ENCODE measurements at places on chromosomes 16 and 17.

DNA sequence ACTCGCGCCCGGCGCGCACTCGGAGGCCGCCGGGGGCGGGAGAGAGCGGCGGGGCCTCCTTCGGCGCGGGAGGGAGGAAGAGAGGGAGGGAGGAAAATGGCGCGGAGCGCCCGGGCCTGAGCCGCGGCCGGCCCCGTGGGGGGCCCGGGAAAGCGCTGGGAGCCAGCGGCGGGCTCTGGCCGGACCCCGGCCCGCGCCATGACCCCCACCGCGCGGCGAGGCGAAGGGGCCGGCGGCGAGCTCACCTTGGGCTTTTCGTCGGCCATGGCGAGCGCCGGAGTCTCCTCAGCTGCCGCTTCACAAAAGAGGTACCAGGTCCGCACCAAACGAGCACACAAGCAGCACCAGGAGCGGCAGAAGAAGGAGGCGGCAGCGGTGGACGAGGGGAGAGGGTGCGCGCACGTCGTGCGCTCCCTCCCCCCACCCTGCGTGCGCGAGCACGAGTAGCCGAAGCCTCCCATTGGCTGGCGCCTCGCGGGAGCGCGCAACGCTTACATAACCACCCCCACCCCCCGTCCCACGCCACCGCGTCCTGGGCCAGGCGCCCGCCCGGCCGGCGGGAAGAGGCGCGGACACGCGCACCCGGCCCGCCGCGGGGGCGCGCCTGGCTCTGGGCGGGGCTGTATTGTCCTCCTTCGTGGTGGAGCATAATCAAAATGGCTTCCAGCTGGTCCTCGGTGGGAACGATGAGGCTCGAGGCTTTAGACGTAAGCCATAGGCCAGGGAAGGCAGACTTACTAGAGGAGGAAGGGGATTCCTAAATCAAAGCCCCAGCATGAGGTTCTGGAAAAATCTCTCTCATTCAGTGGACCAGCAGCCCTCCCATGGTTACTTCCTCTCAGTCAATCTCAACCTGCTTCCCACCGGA lies at the start of gene SUMO2:
Gene SUMO2 (minus strand): TSS at position 391 of the 868 bp plus-strand sequence. CDS start 125 bp downstream, at position 266.
- peak; percentile 98 for DNase-seq

DNA sequence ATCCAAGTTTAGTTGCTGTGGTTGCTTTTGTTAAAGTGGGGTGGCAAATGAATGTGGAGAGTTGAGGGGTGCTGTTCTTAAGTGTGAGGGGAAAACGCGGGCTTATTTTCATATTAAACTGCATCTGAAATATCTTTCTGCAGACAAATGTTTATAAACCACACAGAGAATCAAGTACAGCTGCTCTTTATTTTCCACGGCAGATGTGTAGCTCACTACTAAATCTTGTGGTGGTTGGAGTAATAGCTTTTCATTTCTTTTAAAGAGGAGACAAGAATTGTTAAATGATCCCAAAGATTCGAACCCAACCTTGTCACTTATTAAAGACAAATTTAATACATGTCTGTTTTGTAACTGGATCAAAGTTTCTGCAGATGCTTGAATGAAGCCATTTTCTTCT lies 2.1 kb downstream of the CLTC start:
- DNase-seq = no peak

DNA sequence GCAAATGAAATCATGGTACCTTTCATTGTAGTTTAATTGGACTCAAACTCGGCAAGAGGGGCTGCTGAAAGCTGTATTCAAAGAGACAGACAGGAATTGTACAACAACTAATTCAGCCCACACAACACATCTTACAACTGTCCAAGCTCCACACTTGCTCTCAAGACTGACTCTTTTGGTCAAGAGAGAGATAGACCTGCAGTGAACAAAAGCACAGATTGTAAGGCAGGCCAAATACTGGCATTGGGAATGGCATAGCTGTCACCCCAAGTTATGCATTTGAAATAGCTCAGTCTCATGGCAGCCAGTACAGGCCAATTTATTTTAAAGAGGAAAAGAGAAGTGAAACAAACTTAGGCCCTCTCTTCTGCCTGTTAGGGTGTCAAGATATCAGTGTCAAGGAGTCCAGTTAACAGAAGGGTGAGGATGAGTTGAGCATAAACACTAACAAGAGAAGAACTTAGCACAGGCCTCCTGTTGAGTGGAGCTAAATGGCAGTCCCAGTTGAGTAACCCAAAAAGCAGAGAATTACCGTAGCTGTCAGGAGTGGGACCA lies 215.7 kb downstream of the IRX3 start:
- DNase-seq = no peak

- DNase-seq = peak; percentile 36
These were observed 675 bp downstream of the RNF213 start for GRCh38 chr17:80261159-80261894.

DNA sequence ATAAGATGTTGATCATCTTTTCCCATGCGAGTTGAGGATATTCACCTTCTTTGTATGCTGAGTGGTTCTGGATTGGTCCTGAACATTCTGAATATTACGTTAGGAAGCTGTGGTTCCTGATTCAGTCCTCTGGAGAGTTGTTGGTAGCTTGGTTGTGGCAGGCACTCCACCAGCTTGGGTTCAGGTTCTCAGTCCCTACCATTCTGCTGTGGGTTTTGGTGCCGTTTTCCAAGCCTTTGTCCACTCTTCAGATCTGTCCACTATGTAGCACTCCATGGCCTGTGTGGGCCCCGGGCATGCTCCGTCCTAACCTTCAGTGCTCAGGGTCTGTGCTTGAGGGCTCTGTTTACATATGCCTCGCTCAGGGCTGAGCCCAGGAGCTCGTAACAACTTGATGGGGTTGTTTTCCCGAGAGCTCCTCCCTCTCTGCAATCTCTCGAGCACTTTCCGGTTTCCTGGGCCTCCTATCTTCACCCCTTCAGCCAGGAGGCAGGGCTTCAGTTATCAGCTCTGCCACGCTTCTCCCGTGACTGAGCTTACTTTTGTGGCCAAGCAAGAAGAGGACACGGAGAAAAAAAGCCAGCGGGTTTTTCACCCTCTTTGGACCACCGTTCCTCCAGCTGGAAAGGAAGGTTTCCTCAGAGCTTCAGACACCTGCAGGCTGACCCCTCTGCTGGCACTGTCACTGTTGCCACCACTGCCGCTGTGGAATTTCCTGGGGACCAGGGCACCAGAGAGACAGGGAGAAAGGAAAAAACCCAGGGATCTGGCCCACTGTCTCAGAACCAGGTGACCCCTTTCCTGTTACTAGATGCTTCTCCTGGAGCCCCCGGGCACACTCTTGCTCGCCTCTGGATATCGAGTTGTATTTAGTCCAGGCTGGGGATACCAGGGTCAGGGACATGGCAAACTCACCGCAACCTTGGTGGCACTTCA lies 19.6 kb downstream of the KIAA0513 start:
- DNase-seq = no peak

GRCh38 chr16:65059406-65059980 lies 62.4 kb downstream of the CDH11 start:
- no peak for DNase-seq

DNA sequence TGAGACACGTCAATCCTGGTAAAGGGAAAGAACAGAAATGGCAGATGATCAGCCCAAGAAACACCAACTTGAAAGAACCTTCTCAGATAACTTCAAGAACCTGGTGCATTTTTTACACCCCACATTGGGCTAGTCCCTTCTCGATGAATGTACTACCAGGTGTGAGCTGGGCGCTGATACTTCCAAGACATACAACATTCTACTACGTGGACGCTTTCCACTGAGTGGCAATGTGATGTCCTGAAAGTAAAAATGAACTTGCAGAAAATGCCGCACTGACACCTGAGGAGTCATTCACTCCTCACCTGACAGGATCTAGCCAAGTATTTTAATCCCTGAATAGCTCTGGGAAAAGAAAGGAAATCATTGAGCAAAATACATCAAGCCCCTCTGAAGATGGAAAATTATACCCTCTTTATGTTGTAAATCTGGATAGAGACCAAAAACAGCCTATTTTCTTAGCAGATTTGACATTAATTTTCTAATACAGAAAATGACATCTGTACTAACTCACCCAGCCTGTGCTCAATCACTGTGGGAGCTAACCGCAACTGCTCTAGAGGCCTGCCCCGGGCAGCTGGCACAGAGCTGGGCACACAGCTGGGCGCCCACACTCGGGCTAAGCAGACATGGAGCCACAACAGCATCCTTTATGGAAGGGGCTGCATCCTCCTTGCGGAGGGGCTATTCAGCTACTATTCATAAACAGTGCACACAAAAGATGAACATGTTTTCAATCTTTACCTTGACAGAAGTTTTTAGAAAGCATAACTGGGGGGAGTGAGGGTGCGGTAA lies 16.2 kb downstream of the SNN start:
- DNase-seq = no peak

GRCh38 chr17:4971826-4972225 lies 4.2 kb upstream of the SPAG7 start:
- DNase-seq = no peak

- DNase-seq = no peak
These were observed 97.3 kb downstream of the SALL1 start for GRCh38 chr16:51053775-51054174.

DNA sequence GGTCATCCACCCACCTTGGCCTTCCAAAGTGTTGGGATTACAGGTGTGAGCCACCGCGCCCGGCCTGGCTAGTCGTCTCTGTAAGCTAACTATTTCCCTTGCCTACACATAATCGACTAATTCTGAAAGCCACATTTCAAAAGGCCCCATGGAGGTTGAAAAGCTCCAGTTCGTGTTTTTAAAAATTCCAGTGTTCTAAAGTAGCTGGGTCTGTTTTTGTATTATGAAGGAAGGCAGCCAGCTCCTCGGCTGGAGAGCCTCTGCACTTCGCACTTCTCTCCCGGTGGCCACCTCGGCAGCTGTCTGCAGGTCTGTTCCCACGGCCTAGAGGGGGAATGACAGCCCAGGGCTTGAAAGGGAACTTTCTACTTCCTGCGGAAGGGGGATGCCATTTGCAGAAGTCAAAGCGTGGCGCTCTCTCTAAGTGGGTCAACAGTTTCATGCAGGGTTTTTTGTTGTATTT lies 16.9 kb downstream of the HASPIN start:
- DNase-seq = no peak

DNA sequence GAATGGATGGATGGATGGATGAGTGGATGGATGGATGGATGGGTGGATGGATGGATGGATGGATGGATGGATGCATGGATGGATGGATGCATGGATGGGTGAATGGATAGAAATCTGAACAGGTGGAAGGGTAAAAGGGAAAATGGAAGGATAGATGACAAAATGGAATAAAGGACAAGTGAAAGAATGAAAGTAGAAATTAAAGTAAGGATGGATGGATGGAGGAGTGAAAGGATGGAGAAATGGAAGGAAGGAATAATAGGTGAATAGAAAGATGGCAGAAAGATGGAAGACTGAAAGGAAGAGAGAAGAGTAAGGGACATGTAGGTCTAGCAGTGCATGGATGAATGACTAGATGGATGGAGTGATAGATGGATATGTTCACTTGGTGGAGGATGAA lies 29.9 kb downstream of the VWA3A start:
- DNase-seq = no peak

DNA sequence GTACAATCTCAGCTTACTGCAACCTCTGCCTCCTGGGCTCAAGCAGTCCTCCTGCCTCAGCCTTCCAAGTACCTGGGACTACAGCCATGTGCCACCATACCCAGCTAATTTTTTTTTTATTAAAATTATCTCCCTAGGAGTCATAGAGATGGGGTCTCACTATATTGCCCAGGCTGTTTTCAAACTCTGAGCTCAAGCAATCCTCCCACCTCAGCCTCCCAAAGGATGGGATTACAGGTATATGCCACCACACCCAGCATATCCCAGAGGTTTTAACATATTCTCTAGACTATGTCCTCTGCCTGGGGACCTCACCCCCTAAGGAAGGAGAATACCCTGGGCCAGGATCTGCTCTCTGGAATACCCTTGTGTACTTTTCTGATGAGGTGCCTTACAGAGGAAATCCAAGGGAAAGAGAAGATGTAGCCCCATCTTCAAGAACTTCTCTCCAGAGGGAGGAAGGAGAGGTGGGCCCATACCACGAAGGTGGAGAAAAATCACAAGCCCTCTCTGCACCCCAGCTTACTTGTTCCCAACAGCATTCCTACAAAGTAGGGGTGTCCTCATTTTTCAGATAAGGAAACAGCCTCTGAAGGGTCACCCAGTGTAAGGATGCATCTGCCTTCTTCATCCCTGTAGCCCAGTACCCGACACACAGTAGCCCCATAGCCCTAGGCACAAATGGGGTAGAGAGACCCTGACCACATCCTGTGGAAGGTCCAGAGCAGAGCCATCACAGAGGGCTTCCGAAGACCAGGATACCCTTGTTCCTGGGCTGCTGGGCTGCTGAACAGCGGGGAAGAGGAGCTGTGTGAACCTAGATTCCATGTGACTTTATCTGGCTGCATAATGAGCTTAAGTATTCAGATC lies 151.6 kb downstream of the SOCS1 start:
- DNase-seq = no peak

DNA sequence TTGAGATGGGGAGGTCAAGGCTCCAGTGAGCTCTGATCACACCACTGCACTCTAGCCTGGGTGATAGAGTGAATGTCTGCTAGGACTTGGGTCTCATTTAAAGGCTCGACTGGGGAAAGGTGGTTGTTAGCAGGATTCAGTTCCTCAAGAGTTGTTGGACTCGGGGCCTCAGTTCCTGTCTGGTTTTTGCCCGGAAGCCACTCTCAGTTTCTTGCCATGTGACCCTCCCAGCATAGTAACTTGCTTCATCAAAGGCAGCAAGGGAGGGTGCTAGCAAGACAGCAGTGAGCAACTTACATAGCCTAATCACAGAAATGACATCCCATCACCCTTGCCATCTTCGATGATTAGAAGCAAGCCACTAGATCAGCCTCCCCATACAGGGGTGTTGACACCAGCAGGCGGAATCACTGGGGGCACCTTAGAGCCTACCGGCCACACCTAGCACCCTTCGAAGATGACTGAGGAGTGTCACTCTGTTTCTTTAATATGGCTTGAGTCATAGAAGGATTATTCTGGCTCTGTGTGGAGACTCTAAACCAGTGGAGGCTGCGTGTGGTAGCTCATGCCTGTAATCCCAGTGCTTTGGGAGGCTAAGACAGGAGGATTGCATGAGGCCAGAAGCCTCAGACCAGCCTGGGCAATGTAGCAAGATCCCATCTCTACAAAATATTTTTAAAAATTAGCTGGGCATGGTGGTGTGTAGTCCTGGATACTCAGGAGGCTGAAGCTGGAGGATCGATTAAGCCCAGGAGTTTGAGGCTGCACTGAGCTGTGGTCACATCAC lies 13.2 kb upstream of the SCNN1B start:
- no peak for DNase-seq

GRCh38 chr17:68200689-68201417 lies 47.0 kb upstream of the AMZ2 start:
- DNase-seq = peak; percentile 44

GRCh38 chr17:9028202-9028987 lies 7.1 kb downstream of the NTN1 start:
- DNase-seq = no peak
